ENCODE measurements at places on chromosomes 4 and X.

DNA sequence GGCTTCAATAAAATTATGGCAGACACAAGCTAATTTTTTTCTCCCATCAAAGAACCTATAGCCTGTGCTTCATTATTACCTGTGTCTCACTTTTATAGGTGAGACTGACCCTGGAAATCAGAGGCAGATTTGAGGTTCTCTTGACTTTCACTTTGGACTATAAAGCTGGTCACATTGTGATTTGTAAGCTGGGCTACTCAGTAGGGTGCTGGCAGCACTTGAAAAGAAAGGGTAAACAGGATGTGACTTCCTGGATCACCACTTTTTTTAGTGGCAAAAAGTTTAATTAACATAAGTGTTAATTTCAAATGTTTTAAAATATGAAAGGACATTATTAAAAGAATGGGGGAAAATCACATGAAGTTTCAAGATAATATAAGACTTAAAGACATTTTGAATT lies 50.6 kb upstream of the GATB start:
- DNase-seq = no peak

- DNase-seq = no peak
Measured at GRCh38 chrX:108322234-108322633, 116.0 kb downstream of the COL4A6 start.

DNA sequence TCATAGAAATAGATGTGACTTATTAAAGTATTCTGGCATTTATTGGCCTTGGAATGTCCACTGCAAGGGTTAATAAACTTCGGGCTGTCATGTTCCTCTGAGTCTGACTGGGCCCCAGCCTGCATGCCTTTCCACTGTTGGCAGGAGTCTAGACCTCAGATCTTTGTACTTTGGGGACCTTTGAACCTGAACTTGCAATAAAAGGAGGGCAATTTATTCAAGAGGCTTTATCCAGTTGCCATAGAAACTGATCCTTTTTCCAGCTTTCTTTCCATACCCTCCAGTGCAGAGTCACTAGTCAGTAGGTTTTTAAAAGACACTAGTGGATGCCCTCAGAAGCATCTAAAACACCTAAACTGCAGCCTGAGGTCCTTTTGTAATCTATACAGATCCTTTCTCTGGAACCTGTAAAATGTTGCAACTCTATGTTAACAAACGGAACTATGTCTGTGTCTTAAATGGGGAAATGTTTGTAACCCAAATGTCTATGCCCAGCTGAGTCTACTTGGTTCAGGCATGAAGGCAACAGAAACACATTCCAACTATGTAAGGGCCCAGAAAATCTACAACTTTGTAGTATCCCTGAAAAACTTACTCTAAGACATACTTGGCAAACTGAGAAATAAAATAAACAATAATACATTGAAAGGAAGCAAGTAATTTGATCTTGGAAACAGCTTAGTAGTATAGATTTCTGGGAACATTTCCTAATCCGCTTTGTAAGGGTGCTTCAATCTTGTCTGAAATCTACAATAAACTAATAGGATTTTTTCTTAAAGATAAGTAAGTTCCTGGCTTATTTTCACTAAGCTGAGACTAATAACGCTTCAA lies 41.5 kb downstream of the SOWAHB start:
- peak; percentile 24 for DNase-seq

DNA sequence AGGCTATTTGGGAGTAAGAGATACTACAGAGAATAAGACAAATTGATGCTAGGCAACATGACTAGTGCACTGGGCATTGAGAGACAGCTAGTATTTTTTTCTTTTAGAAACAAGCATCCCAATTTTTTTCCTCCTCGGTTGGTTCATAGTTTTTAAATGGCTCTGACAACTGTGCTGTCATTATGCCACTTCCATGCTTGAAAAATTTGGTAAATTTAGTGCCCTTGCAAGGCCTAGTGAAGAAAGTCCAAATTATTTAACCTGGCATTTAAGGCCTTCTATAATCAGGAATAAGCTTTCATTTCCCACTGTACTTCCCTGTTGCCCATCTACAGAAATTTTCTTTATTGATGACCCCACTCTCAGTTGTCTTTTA lies 15.8 kb downstream of the VSIG4 start:
- DNase-seq = no peak

- no peak for DNase-seq
Measured at GRCh38 chr4:185346975-185347601, 48.6 kb downstream of the LRP2BP start.

- no peak for DNase-seq
Measured at GRCh38 chr4:38489011-38489861, 174.8 kb upstream of the KLF3 start.

DNA sequence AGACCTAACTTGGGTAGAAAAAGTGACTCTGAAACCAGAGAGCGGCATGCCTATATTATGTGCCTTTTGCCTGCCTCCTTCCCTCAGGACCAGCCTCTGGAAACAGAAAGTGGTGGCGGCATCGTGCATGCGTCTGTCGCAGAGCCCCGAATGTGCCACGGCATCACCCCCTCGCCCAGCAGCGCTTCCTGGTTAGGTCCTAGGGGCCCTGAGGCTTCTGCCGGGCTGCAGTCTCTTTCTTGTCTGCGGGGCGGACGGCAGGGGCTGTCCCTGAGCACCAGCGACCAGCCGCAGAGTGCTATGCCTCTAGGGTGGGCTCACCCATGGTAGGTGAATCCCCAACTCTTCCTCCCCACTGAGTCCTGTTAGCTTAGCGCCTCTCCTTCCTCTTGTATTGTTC lies 68.7 kb downstream of the VSIG4 start:
- no peak for DNase-seq

GRCh38 chr4:177692907-177693306 lies 250.7 kb upstream of the AGA start:
- DNase-seq = no peak

DNA sequence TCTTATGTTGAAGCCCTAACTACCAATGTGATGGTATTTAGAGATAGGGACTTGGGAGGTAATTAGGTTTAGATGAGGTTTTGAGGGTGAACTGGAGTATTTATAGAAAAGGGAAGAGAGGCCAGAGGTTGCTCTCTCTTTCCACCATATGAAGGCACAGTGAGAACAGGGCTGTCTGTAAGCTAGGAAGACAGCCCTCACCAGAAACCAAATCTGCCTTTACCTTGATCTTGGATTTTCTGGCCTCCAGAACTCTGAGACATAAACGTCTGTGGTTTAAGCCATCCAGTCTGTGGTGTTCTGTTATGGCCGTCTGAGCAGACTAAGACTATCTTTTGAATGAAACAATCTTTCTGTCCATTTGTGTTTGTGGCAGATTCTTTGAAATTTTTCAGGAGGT lies 223.7 kb downstream of the PDHA2 start:
- DNase-seq = no peak

DNA sequence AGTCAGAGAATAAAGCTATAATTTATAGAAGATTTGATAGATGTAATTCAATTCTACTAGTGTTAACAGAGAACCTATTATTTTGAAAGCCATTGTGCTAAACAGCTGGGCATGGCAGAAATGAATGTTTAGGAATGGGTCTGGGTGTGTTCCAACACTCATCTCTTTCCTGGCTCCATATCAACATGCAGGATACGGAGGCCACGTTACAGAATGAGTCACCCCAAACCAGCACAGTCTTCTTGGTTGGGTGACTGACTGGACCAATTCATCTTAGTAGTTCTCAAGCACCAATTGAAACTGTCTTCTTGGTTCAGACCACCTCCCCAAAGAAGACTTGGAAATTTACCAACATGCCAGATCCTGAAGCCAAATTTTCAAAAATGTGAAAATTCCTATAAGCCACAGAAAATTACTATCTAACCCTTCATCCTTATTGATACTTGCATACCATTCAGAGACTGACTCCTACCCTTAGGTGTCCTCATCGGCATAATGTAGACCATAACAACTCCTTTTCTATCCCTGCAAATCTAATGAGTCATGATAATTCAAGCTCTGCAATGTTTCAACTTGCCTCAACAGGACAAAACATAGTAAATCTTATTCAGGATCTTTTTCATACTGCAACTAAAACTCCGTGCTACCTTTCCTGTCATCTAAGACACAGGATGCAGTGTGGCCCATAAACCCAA lies 52.0 kb upstream of the ATOH1 start:
- no peak for DNase-seq

DNA sequence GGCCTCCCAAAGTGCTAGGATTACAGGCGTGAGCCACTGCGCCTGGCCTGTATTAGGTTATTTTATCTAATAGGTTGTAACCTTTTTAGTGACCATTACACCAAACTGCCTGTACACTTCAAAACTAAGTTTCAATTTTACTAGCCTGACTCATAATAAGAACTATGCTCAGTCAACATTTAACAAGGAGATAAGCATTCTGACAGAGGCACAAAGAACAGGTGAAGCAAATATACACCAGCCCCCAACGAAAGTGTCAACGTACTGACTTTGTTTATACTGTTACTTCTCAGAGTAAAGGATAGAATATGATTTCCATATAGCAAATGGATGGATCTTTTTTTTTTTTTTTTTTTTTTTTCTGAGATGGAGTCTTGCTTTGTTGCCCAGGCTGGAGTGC lies 62.8 kb downstream of the SHISA3 start:
- no peak for DNase-seq

- no peak for DNase-seq
Measured at GRCh38 chr4:13918110-13918509, 290.6 kb upstream of the BOD1L1 start.

DNA sequence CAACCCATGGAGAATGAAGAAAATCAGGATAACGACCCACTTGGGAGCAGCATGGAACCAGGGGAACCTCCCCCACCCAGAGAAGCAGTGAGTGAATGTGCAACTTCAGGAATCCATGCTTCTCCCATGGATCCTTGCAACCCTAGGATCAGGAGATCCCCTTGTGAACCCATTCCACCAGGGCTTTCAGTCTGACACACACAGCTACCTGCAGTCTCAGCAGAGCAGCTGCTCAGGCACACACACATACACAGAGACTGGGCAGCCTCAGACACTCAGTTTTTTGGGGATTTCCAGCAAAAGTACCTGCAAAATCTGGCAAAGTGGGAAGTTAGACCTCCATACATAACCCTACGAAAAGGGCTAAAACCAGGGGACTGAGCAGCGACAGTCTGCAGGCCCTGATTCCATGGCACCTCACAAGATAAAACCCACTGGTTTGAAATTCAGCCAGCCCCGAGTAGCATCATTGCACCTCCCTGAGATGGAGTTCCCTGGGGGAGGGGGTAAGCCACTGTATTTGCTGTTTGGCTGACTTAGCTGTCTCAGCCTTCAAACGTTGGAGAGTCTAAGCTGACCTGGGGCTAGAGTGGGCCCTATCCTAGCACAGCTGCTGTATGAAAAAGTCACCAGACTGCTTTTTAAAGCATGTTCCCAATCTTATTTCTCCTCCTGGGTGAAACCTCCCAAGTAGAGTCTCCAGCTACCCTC lies 737.5 kb upstream of the NDST4 start:
- no peak for DNase-seq

DNA sequence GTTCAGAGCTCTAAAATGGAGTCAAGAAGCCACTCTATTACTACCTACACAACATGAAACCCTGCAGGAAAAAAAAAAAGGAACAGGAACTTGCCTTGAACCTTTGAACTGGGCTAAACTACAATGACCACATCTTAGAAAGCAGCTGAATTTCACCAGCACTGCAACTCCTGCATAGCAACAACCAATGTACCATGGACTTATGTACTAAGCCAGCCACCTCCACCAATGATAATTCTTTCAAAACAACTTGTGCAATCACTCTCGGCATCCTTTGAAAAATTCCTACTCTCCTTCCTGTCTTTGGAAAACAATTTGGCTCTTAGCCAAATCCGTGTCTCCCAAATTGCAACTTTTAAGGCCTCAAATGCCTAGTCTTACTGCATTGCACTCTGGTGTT lies 26.8 kb upstream of the FMR1 start:
- DNase-seq = no peak

- DNase-seq = no peak
Measured at GRCh38 chr4:126233483-126233882, 918.7 kb downstream of the FAT4 start.

DNA sequence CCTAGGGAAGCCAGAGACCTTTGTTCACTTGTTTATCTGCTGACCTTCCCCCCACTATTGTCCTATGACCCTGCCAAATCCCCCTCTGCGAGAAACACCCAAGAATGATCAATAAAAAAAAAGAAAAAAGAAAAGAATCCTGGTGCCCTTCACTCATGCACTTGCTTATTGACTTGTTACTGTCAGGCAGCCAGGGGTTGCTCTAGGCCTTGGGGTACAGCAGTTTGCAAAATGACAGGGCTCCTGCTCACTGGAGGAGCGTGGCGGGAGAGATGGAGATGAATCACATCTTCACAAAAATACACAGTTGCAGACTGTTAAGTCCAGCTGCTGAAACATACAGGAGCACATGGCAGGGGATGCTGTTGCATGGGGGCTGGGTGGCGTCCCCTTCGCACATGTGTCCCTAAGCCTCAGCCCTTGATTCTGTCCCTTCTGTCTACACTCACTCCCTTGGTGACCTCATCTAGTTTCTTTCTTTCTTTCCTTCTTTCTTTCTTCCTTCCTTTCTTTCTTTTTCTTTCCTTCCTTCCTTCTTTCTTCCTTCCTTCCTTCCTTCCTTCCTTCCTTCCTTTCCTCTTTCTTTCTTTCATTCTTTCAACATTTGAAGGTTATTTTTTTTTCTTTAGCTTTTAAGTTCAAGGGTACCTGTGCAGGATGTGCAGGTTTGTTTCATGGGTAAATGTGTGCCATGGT lies 16.9 kb upstream of the TMEM271 start:
- no peak for DNase-seq

- DNase-seq = no peak
Measured at GRCh38 chr4:156638925-156639605, 332.5 kb downstream of the PDGFC start.

DNA sequence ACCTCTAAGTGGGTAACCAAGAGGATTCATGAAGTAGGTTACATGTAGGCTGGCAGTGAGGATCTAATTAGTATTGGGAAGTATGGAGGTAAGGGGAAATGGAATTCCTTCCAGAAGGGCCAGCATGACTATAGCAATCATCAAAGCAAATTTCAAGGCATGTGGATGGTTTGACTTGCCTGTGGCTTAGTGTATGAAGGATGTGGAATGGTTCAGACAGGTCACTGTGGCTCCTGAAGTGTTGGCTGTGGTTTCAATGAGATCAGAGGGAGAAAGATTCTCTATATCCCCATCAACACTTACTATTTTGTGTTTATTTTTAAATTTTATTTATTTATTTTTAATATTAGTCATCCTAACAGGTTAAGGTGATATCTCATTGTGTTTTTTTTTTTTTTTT lies 121.6 kb upstream of the TBC1D9 start:
- DNase-seq = no peak

GRCh38 chr4:143353797-143354196 lies 17.1 kb downstream of the GAB1 start:
- DNase-seq = no peak

DNA sequence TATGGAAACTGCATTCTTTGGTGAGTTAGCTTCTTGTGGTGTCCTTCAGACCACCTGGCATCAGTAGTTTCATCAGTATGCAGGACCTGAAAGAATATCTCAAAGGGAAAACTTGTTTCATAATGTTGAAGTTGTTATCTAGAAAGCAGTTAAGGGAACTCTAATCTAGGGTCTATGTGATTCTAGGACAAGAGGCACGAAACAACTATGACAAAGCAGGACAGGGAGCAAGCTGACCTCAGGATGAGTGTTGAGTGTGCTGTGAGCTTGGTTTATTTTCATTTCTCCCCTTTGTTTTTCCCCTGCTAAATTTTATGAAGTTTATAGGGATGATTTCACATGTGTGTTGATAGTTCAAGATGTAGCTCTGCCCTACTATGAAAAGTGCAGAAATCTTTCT lies 65.7 kb downstream of the MXRA5 start:
- DNase-seq = no peak
